ENCODE measurements at places on chromosomes 2 and 18.

- DNase-seq = no peak
Observed at GRCh38 chr2:234673961-234674759, 177.3 kb upstream of the ARL4C start.

GRCh38 chr2:85428343-85428881 lies 9.9 kb downstream of the SH2D6 start:
- DNase-seq = no peak

GRCh38 chr2:14134771-14135170 lies 497.7 kb upstream of the LRATD1 start:
- no peak for DNase-seq

GRCh38 chr2:217838409-217838831 lies 164.4 kb downstream of the TNS1 start:
- no peak for DNase-seq

DNA sequence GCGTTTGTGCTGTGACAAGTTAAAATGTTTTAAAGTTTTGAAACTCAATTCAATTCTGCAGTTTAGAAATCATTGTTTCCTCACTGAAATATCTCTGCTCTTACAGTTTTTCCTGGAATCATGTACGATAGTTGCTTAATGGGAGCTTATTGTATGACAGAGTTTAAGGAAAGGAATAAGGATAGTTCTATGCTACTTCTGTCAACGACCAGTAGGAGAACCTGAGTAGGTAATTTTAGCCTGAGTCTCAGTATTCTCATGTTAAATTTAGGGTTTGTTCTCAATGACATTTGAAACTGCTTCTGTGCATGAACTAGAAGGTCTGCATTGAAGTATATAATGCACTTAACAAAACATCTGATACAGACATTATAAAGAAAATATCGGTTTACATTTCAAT lies 361.1 kb downstream of the CPS1 start:
- no peak for DNase-seq

DNA sequence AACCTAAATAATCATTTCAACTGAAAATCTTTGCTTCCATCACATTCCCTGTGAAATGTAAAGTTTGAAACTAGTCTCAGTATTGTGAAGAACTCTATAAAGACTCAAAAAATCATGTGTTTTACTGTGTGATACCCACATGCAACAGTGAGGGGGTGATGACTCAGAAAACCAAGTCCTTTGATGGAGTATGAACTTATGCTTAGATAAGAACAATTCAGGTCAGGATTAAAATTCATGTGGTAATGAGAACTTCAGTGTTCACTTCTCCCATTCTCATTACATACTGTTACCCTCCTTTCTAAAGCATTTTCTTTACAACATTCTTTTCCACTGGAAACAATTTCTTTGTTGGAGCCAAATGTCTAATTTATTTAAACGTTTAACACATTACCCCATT lies 360.2 kb downstream of the FSIP2 start:
- no peak for DNase-seq

DNA sequence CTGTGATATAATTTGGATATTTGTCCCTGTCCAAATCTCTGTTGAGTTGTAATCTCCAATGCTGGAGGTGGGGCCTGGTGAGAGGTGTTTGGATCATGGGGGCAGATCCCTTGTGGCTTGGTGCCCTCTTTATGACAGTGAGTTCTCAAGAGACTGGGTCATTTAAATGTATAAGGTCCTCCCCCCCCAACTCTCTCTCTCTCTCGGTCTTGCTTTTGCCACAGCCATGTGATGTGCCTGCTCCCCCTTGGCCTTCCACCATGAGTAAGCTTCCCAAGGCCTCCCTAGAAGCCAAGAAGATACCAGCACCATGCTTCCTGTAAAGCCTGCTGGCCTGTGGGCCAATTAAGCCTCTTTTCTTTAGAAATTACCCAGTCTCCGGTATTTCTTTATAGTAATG lies 58.6 kb downstream of the FN1 start:
- no peak for DNase-seq

DNA sequence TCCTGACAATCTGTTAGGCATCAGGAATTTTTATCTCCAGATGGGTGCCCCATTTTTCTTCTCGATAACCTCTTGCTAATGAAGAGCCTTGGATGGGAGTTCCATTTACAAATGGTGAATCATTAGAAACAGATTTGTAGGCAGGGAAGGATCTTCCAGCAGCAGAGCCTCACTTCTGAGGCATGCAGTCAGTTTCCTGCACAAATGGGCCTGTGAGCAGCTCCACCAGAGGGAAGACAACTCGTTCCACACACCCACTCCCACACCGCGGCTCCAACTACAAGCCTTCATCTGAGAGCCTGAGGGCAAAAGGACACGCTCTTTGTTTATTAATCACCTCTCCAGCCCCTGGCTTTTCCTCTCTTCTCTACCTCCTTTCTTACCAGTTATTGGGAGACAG lies 108.5 kb downstream of the CTAGE1 start:
- DNase-seq = no peak

GRCh38 chr2:103789381-103790095 lies 1027.7 kb downstream of the TMEM182 start:
- peak; percentile 73 for DNase-seq

DNA sequence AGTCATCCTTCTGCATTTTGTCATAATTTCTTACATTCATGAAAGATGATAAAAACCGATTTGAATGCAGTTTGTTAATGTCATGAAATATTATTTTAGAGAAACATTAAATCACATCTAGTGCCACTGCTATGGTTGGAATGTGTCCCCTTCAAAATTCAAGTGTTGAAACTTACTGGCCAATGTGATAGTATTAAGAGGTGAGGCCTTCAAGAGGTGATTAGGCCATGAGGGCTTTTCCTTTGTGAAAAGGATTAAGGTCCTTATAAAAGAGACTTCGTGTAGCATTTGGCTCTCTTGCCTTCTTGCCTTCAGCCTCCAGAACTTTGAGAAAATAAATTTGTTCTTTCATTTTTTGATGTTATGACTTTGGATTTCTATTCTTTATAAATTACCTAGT lies 117.2 kb downstream of the RGPD3 start:
- DNase-seq = no peak

GRCh38 chr2:110157153-110157793 lies 41.7 kb upstream of the MALL start:
- DNase-seq = peak; percentile 35

DNA sequence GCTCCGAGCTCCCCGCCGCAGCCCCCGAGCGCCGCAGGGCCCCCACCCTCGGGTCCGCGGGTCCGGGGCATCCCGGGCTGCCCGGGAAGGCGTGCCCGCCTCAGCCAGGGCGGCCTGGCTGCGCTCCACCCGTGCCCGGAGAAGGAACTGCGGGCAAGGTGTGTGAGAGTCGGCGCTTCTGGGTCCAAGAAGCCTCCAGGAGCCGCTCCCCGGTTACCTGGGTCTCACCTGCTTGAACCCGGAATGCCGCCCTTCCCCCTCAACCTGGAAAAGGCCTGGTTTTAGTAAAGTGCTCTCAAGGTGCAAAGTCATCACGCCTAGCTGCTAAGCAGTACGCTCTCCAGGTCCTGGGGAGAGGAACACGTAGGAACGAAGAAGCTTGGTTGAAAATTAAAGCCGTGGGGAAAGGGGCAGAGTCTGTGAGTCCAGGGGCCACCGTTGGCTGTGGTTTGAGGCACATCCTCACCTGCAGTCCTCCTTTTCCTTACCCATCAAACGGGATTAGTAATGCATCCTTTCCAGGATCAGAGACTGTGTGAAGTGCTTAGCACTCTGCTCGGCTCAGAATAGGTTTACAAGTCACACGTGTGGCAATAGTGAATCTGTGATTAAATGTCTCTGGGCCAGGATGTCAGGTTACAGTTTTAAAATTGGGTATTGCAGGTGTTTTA lies 1.2 kb downstream of the ASAP2 start:
- peak; percentile 57 for DNase-seq
